ENCODE measurements at places on chromosomes 4 and X. TPM values are rescaled to one million over a fixed set of nuclear protein-coding genes. Genes with fewer than 3 reads are reported as not detected.

The TCP11X2 gene
- total RNA-seq: not detected

The TEX11 gene
- total RNA-seq: not detected

The SSX2B gene
- not detected for total RNA-seq

The ZRSR2 gene
- total RNA-seq: 4.4 TPM

The SPARCL1 gene
- total RNA-seq: 0.13 TPM

The XAGE1A gene
- not detected for total RNA-seq

The BCLAF3 gene
- 7.0 TPM for total RNA-seq

The HTN3 gene
- not detected for total RNA-seq

The GPR50 gene
- not detected for total RNA-seq

The SLC25A43 gene
- 9.8 TPM for total RNA-seq

The MAGEC1 gene
- not detected for total RNA-seq

The RASGEF1B gene
- total RNA-seq: 10.9 TPM

The LGI2 gene
- total RNA-seq: 1.6 TPM

The UBE2D3 gene
- total RNA-seq: 261 TPM

The PABPC1L2B gene
- total RNA-seq: not detected

Data from aortic smooth muscle cell (primary cell).